NCI-H510A (cell line): ENCODE measurements at places on chromosomes 3 and 15.
A peak's percentile ranks its signal among the peaks of the same experiment; 100 is the strongest.

DNA sequence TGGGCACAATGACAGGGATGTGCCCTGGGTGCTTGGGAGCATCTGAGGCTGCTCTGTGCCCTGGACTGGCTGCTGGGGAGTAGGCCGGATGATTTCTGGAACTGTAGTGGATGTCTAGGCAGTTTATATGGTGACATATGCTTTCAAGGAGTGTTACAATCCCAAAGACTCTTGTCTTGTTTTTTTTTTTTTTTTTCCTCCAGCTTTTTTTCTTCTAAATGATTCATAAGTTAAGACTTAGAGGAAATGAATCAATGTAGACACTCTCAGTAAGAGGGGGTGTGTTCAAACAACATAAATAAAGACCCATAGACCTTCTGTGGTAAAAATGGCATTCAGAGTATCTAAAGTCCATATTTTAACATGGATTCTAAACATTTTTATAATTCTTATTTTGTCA lies 706.1 kb upstream of the GOLIM4 start:
- no peak for DNase-seq

- DNase-seq: no peak
These were observed 14.9 kb upstream of the RPN1 start for GRCh38 chr3:128665362-128666021.

DNA sequence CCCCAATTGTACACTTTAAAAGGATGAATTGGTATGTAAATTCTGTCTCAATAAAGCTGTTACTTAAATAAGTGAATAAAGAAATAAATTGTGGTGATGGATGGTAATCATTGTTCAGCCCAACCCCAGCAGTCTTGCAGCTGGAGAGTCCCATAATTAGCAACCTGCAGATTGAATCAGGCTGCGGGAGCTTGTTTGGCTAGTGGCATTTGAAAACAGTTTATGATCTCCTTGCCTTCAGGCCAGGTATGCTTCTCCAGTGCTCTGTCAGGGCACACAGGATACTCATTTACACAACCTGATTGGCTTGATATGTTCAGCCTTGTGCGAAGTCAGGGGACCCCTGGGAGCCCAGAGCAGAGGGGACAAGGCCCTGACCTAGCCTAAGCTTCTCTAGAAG lies 16.5 kb upstream of the TSEN2 start:
- no peak for DNase-seq

GRCh38 chr15:48397841-48398240 lies 66.6 kb downstream of the DUT start:
- DNase-seq: no peak

GRCh38 chr3:58962040-58962651 lies 87.7 kb downstream of the CFAP20DC start:
- DNase-seq: no peak

- DNase-seq: no peak
These were observed 10.4 kb upstream of the ACAP2 start for GRCh38 chr3:195453236-195453635.

- no peak for DNase-seq
These were observed 989.0 kb downstream of the TBL1XR1 start for GRCh38 chr3:176208283-176208682.

- DNase-seq: no peak
These were observed 75.2 kb upstream of the MYZAP start for GRCh38 chr15:57516327-57517029.

- DNase-seq: no peak
These were observed 32.8 kb upstream of the TIPARP start for GRCh38 chr3:156641618-156641975.

- DNase-seq: no peak
These were observed 208.3 kb upstream of the SLITRK3 start for GRCh38 chr3:165404357-165405027.

DNA sequence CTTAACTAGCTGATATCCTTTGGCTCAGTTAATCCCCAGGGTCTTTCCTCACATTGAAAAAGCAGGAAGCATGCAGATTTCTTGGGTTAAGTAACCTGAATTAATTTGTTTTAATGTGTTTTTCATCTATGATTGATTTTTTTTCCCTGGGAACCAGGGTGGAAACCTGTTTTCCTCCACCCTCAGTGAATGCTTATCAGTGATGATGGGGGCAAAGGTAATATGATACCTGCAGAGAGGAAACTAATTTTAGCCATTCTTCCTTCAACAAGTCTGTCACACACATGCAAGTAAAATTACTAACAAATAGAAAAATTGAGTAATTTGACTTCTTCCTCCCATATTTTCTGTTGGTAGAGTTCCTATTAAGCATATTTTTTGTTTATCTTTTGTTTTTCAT lies 5.9 kb downstream of the CASR start:
- DNase-seq: no peak

DNA sequence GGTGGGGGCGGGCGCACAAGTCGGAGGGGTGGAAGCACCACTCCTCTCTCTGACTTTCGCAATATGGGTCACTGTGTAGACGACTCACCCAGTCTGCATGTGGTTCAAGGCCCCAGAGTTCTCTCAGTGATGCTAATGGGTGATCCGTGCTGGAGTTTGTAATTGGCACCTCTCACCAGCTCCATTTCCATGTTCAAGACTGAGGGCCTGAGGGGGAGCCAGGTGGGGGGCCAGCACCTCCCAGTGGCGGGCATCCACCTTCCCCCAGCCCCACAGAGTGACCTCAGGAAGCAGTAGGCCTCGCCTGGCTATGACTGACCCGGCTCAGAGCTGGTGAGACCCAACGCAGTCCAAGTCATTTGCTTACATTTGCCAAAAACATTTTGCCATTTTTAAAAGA lies 230.0 kb upstream of the ST8SIA2 start:
- DNase-seq: no peak

DNA sequence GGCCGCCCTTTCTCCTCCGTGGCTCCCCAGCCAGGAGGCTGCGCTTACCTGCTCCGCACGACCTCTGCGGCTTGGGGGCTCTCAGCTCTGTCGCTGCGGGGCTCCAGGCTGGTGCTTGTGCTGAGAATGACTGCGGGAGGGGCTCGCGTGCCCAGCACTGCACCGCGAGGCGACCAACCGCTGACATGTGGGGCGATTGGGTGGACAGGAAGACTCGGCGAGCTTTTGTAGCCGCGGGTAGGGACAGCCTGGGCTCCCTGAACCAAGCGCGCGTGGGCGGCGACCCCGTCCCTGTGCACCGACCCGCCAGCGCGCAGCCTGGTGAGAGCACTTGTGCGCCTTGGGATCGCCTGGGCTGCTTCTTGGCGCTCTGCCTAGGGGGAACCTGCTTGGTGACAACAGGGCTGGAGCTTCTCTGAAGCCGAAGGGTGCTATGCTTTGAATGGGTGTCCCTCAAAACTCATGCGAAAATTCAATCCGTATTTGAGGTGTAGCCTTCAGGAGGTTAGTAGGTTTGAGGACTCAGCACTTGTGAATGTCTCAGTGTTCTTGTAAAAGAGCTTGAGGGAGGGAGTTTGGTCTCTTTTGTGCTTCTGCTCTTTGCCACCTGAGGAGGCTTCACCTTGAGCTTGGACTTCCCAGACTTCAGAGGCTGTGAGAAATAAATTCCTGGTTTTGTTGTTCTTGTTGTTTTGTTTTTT lies 50.4 kb downstream of the IL12A start:
- DNase-seq: peak; percentile 5

DNA sequence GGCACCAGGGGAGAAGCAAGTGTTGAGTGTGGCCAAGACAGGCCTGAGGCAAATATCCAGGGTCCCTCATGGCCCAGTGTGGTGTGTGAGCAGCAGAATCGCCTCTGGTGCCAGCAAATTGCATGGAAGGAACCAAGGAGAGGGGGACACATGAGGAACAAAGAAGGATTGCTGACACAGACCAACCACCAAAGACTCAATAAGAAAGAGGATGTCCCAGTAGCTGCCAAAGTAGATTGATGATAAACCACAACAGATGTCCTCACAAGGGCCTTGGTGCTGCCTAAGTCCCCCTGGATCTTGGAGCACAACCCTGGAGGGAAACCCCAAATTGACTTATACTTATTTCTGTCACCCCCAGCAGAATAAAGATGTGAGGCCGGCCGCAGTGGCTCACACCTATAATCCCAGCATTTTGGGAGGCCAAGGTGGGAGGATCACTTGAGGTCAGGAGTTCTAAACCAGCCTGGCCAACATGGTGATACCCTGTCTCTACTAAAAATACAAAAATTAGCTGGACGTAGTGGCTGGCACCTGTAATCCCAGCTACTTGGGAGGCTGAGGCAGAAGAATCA lies 10.6 kb downstream of the SRGAP3 start:
- DNase-seq: no peak

GRCh38 chr15:47616876-47617275 lies 100.4 kb upstream of the SEMA6D start:
- DNase-seq: no peak

- DNase-seq: no peak
These were observed 399.0 kb upstream of the ARRDC4 start for GRCh38 chr15:97561529-97561928.

GRCh38 chr15:70892912-70893560 lies 410 bp downstream of the LRRC49 start:
- no peak for DNase-seq

GRCh38 chr3:128549283-128550112 lies 56.5 kb upstream of the GATA2 start:
- DNase-seq: no peak

- no peak for DNase-seq
These were observed 192.5 kb downstream of the SHQ1 start for GRCh38 chr3:72655723-72656122.

DNA sequence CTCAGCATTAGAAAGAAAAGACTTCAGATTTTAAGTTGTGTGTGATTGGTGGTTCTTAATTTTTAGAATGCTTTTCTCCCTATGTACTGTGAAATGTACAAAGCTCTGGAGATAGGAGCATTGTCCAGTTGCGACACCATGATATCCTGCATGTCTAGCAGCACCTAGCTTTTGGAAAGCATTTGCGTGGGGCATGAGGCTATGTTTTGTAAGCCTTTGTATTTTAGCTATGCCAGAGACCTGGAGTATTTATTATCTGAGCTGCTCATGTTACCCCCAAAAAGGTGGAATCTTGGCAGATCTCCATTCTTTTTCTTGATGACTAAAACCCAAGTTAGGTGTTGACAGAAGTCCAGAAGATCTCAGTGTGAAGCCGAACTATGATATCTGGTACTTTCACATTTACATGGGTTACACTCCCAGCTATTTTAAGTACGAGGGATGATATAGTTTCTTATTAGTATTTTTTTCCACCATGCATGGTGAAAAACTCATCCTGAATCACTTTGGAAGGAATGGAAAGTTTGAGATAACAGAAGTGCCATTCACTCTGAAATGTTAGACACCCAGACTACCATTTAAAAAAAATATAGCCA lies 126.7 kb upstream of the SAMMSON start:
- DNase-seq: no peak

- no peak for DNase-seq
These were observed 290.5 kb upstream of the GADL1 start for GRCh38 chr3:31185062-31185357.

- DNase-seq: no peak
These were observed 394.0 kb downstream of the LRTM1 start for GRCh38 chr3:54533856-54534255.

DNA sequence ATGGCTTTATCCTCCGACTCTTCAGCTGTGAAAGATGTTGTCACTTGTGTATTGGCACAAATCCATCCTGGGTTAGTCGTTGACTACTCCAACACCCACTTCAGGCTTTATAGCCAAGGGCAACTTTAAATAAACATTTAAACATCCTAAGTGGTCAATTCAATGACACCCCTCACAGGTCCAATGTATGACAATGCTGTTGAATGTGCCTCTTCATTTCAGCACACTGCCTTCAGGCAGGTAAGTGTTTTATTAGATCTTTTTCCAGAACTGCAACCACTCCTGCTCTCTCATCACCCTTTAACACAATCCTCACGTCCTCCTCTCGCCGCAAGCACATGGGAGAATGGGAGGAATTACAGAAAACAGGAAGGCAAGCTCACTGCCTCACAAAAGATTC lies 30.3 kb downstream of the IL12A start:
- DNase-seq: peak; percentile 81

- DNase-seq: no peak
These were observed 758.0 kb downstream of the NTRK3 start for GRCh38 chr15:87498560-87498959.

DNA sequence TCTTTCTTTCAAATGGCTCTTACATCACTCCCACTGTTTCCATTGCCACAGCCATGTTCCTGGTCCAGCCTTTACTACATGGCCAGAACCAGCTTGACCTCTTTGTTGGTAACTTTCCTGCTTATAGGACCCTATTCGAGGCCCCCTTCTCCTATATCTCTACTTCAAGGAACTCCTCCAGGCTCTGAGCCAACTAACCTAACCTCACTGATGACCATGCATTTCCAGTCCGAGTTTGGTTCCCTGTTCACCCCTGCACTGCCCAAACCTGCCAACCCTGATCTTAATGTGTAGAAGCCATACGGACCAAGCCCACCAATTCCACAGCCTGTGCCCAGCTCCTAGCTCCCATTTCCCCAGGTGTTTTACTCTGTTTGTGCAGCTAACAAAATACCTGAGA lies 38.4 kb upstream of the TIPARP start:
- DNase-seq: no peak

GRCh38 chr15:45091161-45091560 lies 22.8 kb downstream of the DUOX2 start:
- no peak for DNase-seq

DNA sequence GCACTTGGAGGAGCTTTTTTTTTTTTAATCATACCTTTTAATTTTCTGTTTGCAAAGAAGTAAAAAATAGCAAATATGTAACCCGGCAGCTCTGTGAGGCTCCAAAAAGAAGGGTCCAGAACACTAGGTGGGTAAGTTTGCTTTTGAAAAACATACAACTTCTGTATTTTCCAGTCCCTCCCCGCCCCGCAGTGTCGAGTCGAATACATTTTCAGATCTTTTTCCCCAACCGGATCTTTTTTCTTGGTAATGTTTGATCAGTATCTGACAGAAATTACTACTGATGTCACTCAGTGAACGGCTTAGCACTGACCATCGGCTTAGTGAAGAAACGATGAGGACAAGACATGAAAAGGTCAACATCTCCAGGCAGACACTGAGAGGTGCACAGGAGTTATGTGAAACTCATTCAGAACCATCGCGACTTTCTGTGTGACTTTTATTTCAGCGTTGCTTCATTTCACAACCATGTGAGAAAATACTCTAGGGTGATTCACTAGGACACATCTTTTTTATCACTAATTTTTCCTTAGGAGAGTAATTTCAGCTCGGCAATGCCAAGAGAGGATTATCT lies 11.0 kb downstream of the ISL2 start:
- DNase-seq: no peak

GRCh38 chr3:150248116-150248887 lies 159.8 kb upstream of the TSC22D2 start:
- DNase-seq: no peak

DNA sequence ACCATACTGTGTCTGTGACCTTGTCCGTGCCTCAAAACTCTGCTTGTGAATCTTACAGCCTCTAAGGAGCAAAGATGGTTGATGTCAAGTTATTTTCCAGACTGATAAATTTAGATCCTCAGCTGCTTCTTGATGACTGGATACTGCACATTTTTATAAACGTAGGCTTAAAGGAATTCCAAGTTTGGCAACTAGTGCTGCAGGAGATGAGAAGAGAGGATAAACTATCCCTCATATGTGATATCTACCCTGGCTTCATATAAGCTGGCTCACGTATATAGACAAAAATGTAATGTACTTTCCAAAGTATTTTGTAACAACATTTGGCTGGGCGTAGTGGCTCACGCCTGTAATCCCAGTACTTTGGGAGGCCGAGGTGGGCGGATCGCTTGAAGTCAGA lies 89.6 kb downstream of the GMPS start:
- DNase-seq: no peak

GRCh38 chr15:80328496-80328895 lies 75.7 kb upstream of the ARNT2 start:
- DNase-seq: no peak

GRCh38 chr3:31288641-31289100 lies 244.1 kb upstream of the STT3B start:
- no peak for DNase-seq

- no peak for DNase-seq
These were observed 21.1 kb upstream of the TNK2 start for GRCh38 chr3:195929452-195929851.
